ENCODE measurements at places on chromosomes 2 and 18.
A peak's percentile ranks its signal among the peaks of the same experiment; 100 is the strongest.

DNA sequence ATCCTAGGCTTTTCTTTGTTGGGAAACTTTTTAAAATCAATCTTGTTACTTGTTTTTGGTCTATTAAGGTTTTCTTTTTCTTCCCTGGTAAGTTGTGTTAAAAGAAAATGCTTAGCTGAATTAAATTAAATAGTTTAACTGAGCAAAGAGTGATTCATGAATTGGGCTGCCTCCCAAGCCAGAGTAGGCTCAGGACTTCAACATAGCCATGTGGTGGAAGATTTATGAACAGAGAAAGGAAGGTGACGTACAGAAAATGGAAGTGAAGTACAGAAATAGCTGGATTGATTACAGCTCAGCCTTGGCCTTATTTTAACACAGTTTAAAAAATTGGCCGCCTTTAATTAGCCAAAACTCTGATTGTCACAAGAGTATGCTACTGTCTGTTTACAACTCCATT lies 27.9 kb upstream of the GALNT5 start:
- DNase-seq: no peak

- DNase-seq: no peak
These were observed 223.6 kb downstream of the ACTR3 start for GRCh38 chr2:114113518-114113917.

DNA sequence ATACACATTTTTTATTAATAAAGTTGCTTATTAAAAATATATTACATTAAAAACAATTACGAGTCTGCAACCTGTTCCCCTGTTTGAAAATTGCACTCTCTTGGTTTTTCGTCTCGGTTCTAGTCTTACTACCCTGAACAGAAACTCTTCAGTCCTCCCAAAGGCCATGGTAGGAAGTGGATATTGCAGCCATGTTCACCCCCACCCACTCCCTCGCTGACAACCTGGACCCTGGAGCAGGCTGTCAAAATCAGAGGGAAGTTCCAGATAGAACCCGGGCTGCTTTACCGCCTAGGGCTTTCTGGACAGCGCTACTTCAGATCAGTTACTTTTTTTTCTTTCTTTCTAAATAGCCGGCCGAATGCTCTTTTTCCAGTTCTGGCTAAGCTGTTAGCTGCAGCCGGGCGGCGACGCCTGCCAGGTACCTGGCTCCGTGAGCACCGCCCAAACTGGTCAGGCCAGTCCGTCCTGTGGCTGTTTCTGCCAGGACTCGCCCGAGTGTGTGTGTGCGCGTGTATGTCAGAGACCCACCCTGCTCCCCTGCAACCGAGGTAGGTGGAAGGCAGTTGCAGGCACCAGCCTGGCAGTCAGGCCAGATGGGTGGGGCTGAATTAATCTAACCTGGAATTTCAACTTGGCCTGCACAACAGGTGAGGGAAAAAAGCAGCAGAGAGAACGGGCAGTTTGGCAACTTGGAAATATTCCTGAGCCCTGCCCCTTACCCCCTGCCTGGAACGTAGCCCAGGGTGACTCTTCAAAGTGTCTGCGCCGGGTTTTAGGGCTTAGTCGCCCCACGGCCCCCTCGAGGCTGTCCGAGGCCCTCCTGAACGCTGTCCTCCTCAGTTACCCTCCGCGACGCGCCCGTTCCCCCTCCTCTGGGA lies 1.1 kb upstream of the TET3 start:
- no peak for DNase-seq

DNA sequence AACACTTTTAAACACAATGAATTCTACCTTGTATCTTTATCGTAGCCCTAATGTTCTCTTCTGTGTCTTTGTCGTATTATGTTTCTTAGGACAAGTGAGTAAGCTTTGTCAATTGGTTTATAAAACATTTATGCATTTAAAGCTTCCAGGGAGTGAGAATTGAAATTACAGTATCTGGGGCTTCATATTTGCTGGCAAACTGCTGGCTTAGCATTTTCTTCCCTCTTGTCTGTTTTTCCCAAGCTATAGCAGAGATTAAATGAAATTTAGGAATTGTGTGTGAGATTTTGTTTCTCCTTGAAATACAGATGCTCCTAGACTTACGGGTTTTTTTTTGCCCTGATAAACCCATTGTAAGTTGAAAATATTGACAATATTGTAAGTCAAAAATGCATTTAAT lies 73.3 kb downstream of the FMNL2 start:
- DNase-seq: no peak

DNA sequence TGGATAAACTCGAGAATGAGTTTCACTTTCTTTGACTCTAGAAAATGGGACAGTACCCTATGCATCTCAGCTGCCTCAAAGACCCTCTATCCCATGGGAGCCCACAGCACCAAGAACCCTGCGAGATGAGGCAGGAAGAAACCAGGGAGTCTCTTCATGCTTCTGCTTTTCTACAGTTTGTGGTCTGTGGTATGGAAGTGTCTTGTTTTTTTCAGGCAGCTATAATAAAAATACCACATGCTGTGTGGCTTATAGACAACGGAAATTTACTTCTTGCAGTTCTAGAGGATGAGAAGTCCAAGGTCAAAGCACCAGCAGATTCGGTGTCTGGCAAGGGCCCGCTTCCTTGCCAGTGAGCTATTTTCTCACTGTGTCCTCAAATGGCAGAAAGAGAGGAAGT lies 257.9 kb downstream of the SUCLG1 start:
- DNase-seq: no peak

DNA sequence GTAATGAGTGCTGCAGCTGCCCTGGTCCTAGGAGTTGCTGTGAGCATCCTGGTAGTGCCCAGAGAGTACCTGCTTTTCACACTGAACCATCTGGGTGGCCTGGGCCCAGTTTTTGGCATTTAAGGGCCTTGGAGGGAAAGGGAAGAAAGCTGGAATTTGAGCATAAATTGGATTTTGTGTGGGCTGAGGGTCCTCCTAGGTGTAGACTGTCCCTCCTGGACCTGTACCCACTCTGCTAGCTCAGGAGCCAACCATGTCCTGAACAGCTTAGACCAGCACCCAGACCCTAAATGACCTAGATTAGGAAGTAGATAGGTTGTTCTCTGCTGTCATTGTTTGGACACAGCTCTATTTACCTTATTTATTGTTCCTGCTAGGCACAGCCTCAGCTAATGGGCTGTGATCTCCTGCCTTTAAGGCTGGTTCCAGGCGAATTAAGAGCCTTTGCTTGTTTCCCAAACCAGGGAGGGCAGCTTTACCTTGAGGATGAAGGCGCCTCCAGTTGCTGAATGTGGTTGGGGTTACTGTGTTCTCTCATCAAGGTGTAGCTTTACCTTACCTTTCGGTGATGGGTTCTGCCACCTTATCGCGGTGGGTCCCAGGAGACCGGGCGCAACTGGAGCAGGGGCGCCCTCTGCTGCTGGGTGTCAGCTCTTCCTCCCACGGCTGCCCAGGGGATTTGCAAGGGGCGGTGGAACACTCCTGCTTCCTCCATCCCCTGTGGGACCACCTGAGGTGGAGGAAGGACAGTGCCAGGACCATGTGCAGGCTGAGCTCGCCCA lies 34.4 kb downstream of the ITGA6 start:
- DNase-seq: peak; percentile 64

GRCh38 chr18:26763446-26764110 lies 101.9 kb downstream of the AQP4 start:
- no peak for DNase-seq

DNA sequence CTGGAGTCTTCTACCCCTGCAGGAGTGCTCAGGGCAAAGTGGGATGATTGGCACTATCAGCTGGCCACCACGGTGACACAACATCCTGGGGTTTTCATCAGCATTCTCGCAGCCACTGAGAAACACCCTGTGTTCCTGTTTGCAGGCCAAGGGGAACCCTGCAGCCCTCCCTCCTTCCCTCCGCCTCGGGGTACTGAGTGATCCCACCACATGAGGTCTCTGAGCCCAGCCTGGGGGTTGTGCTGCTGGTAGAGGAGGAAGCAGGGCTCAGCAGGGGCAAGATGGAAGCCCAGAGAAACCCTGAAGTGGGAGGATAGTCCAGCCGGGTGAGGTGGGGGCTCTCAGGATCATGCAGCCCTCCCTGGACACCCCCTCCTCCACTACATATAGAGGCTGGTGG lies at the start of gene OXER1:
TSS of gene OXER1 (minus strand) at position 40 of the 400 bp plus-strand sequence. CDS start 73 bp downstream, outside the sequence.
- DNase-seq: no peak

GRCh38 chr18:74242438-74243096 lies 49.2 kb downstream of the CYB5A start:
- no peak for DNase-seq
